Activated naive CD8-positive, alpha-beta T cell treated with anti-CD3 and anti-CD28 coated beads for 36 hours (primary cell): ENCODE measurements at places on chromosomes 5 and 9. TPM values are rescaled to one million over a fixed set of nuclear protein-coding genes. Genes with fewer than 3 reads are reported as not detected.

GRCh38 chr9:7287065-7287464, 512.5 kb downstream of the DMAC1 start:
- peaks cover 23% of the 10 kb centered on the region for H3K27me3 ChIP-seq
- peaks cover under 1% of the 10 kb centered on the region for H3K36me3 ChIP-seq
- DNase-seq, result no peak
- peaks cover 7% of the 10 kb centered on the region for H3K4me1 ChIP-seq

DNA sequence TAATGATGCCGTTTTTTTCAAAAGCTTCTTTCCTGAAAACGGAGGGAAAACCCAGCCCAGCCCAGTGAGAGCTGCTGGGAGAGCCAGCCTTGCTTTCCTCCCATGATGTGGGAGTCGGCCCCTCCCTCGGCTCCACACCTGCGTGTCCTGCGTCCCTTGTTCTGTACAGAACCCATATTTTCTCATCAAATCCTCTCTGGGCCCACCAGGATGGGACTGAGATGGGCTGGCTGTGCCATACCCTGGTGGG, 8.9 kb downstream of the FLT4 start:
- no peak for DNase-seq
- H3K4me1 ChIP-seq, result no peaks in the 10 kb centered on the region
- H3K27ac ChIP-seq, result no peak overlapping the region

DNA sequence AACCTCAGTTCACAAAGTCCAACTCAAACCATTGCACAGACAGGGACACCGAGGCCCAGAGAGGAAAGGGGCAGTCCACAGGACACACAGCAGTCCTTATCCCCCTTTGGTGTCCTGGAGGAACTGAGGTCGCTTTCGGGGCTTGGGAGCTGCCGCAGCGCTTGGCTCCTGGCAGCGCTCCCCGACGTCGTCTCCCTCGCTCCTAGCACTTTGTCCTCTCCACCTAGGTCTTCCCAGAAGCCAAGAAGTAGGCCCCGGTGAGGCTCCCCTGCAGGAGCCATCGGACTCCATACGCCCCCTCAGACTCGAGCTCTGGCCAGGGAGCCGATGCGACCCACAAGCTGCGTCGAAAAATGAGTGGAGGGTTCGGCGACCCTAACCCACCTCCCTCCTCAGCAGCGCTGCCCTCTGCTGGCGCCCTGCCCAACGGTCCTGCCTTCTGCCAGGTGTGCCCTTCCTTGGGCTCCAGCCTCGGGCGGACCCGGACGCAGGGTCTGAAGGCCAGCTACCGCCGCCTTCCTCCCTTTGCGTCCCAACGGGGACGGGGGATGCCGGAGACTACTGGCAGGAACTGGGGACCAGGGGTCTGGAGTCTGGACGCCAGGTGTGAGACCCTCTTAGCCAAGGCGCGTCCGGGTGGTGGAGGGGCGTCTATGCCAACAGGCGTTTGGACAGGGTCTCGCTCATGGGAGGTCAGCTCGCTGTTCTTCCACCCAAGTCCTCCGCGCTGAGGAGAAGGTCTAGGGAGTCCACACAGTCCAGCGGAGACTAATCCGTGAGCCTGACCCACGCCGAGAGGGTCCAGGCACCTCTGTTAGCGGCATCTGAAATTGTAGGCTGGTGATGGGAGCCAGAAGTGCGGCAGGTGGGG, 2.1 kb upstream of the PRDM12 start:
- no peaks in the 10 kb centered on the region for H3K36me3 ChIP-seq
- peak overlapping the region; percentile 15 for H3K4me3 ChIP-seq
- peaks cover 95% of the 10 kb centered on the region for H3K27me3 ChIP-seq

DNA sequence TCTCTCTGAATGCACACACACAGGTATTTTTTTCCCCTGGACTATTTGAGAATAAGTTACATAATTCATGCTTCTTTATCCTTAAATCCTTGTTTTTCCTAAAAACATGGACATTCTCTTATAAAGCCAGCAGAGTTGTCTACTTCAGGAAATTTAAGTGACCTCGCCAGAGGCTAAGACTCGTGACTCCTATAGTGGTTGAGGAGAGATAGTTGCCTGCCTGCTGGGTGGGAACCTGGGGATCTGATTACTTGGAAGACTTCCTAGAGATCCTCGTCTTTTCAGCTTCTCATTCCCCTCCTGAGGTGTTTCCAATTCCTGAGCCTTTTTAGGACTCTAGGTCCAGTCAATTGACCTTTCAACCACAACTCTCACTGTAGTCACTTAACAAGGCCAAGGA, 5.5 kb downstream of the SLC30A5 start:
- peaks cover 25% of the 10 kb centered on the region for H3K4me1 ChIP-seq
- H3K27ac ChIP-seq, result no peak overlapping the region
- DNase-seq, result no peak
- peaks cover 14% of the 10 kb centered on the region for H3K36me3 ChIP-seq
- no peak overlapping the region for H3K4me3 ChIP-seq
- no peaks in the 10 kb centered on the region for H3K27me3 ChIP-seq

DNA sequence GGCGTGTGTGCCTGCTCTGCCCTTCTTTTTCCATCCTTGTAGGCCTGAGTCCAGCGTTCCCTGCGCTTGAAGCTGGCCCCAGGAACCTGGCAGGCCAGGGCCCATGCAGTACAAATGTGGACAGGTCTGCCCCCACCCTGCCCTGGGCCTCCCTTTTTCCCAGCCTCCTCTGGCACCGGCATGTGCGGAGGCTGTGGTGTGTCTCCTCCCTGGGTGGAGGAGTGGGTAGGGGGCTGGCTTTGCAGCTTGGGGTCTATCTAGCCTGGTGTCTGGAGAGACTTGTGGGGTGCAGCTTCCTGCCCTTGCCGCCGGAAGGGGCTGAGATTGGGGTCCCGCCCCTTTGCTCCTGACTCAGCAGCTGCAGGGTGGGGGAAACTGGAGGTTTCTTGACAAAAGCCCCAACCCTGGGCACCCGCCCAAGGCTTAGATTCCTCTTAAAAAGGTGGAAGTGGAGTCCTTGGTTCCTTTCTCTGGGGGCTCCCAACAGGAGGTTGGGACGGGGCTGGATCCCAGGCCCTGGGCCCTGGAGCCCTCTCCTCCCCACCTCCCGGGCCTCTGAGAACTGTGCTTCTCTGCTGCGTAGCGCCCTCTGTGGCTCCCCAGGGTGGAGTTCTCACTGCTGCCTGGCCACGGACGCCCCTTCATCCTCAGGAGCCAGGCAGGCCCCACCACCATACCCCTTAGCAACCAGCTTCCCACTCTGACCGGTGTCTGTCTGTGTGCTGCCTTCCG, 18.0 kb downstream of the RXRA start:
- no peaks in the 10 kb centered on the region for H3K27me3 ChIP-seq
- DNase-seq, result peak; percentile 50
- H3K36me3 ChIP-seq, result no peaks in the 10 kb centered on the region
- peak overlapping the region; percentile 71 for H3K27ac ChIP-seq

GRCh38 chr5:107858324-107858723, 187.6 kb upstream of the EFNA5 start:
- H3K27ac ChIP-seq, result no peak overlapping the region
- H3K27me3 ChIP-seq, result no peaks in the 10 kb centered on the region
- no peaks in the 10 kb centered on the region for H3K4me1 ChIP-seq
- H3K4me3 ChIP-seq, result no peak overlapping the region
- no peak for DNase-seq

GRCh38 chr5:144395704-144396103, 225.0 kb downstream of the KCTD16 start:
- no peak overlapping the region for H3K4me3 ChIP-seq
- no peak overlapping the region for H3K27ac ChIP-seq
- DNase-seq, result no peak
- no peaks in the 10 kb centered on the region for H3K27me3 ChIP-seq

- DNase-seq, result no peak
- H3K4me3 ChIP-seq, result no peak overlapping the region
- H3K4me1 ChIP-seq, result peaks cover 64% of the 10 kb centered on the region
These were observed 19.2 kb downstream of the DOCK2 start for GRCh38 chr5:169656125-169656901.

DNA sequence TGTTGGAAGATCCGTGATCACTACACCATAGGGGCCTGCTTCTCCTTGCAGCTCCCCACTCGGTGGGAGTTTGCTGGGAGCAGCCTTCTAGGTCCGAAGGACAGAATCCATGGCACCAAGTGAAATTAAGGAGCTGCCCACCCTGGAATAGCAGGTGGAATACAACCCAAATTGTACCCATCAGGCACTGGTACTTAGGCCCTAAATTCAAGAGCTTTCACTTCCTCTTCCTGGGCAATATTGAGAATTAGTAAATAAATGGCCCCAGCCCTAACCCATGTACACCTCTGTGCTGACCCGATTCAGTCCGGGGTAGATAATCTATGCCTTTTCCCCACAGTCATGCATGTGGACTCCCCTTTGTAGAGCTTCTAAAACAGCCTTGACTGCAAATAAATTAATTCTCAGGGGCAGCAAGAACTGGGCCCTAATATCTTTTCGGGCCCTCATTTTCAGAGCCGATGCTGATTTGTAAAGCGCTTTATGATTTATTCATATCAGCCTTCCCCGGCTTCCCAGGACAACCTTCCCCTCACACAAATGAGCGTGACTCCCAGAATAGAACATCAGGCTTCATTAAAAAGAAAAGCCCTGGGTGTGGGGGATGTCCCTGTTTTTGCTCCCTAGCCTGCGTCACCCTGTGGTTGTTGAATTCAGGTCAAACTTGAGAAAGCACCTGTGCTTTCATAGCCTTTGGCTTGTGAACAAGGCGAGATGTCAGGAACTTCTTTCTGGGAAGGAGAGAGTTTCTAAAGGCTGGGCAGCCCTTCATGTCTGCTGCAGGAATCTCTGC, 126.1 kb upstream of the TBC1D2 start:
- H3K27me3 ChIP-seq, result no peaks in the 10 kb centered on the region
- no peak for DNase-seq
- H3K4me1 ChIP-seq, result no peaks in the 10 kb centered on the region

DNA sequence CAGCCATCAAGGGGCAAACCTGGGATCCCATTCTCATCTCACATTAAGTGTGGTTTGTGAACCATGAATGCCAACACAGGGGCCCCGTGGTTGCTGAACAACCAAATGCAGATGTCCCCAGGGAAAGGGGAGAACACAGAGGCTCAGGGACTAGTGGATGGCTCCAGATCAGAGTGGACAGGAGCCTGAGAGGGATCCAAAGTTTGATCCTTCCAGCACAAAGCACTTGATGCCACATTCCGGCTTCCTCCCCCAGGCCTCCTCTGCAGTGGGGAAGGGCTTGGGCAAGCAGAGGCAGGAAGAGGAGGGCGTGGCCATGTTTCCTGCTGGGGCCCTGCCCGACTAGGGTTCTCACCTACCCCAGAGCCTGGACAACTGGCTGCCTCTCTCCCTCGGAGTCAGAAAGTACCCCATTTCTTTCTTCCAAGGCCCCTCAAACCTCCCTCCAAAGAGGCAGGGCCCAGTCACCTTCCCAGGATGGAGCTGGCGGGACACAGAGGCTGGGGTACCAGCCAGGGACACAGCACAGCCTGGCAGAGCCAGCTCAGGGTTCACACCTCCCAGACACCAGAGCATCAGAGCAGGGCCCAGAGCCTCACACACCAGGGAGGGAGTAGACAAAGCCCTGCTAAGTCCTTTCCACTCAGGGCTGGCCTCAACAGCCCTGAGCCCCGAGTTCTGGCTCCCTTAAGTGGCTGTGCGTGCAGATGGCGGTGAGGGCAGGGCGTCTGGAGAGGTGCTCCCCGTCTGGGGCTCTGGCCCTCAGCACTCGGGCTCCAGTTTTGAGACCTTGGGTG, 4.3 kb upstream of the RNF44 start:
- peak overlapping the region; percentile 84 for H3K4me3 ChIP-seq
- H3K4me1 ChIP-seq, result peaks cover 60% of the 10 kb centered on the region
- DNase-seq, result peak; percentile 73

DNA sequence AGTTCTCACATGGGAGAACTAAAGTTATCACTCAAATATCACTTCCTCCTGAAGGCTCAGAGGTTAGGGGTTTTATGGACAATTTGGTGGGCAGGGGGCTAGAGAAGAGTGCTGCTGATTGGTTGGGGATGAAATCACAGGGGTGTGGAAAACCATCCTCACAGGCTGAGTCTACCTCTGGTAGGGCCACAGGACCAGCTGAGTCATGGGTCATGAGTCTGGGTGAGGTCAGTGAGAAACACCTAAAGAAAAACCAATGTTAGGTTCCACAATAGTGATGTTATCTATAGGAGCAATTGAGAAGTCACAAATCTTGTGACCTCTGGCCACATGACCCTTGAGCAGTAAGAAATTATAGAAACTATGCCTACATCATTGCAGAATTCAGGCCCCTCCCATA, 203.3 kb upstream of the TARS1 start:
- H3K36me3 ChIP-seq, result no peaks in the 10 kb centered on the region
- no peak overlapping the region for H3K27ac ChIP-seq
- no peaks in the 10 kb centered on the region for H3K27me3 ChIP-seq

DNA sequence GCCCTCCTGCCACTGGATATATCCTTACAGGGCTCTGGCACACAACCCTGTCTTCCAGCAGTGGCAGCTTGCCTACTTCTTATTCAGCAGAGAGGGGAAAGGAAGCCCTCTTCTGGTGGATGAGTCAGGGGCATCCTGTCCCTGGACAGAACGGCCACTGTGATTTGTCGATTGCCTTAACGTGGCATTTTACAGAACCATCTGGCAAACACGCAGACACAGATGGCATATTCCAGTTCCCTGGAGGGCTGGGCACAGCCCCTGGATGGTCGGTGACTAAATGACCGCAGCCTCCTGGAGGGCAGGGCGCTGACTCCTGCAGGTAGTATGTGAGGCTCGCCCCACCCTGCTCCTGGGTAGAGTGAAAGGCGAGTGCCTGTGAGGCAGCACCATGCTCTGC, 62.1 kb downstream of the DCP2 start:
- no peaks in the 10 kb centered on the region for H3K27me3 ChIP-seq
- H3K4me1 ChIP-seq, result no peaks in the 10 kb centered on the region
- no peak for DNase-seq
- no peak overlapping the region for H3K27ac ChIP-seq

DNA sequence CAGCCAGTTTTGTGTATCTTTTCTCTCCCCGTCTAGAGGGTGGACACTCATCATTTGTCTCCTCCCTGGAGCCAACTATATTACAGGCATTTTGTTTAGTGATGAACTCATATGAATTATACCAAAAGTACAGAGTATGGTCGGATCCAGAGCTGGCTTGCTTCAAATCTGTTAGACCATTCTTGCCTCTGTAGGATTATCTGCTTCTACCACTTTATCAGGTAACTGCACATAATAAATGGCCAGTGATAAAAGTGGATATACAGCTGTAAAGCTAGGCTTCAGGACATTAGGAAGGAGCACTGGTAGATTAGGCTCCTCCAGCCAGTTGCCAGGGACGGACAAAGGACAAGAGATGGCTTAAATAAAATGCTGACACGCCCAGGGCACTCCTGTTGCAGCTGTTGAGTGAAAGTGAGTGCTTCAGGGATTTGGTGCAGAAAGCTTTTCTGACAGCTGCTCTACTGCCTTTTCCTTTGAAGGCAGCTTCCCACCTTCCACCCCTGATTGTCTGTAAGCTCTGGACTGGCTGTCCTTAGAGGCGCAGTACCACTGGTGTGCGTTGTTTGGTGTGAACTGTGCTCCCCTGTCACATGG, 259.2 kb downstream of the PDZD2 start:
- H3K27ac ChIP-seq, result no peak overlapping the region
- no peaks in the 10 kb centered on the region for H3K27me3 ChIP-seq
- no peak overlapping the region for H3K4me3 ChIP-seq
- H3K36me3 ChIP-seq, result no peaks in the 10 kb centered on the region

The AGXT2 gene
- total RNA-seq, result not detected

The VCAN gene
- not detected for total RNA-seq

The LMX1B gene
- not detected for total RNA-seq

The IL11RA gene
- total RNA-seq, result 13.0 TPM

The PCDHGB7 gene
- not detected for total RNA-seq
